ENCODE measurements at places on chromosomes 2 and 18.

DNA sequence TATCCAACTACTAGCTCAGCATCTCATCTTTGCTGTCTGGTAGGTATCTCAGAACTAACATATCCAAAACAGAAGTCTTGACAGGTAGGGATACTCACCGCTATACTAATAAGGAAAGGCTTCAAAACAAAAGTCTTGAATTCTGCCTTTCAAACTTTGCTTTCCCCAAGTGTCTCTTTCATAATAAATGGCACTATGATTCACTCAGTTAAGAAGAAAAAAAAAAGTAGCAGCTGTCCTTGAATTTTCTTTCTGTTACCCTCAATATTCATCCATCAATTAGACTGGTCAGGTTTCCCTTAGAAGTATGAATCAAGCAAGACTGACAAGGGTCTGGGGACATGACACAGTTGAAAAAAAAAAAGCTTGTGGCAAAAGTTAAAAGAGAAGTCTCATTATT lies 175.1 kb downstream of the GULP1 start:
- no peak for DNase-seq

DNA sequence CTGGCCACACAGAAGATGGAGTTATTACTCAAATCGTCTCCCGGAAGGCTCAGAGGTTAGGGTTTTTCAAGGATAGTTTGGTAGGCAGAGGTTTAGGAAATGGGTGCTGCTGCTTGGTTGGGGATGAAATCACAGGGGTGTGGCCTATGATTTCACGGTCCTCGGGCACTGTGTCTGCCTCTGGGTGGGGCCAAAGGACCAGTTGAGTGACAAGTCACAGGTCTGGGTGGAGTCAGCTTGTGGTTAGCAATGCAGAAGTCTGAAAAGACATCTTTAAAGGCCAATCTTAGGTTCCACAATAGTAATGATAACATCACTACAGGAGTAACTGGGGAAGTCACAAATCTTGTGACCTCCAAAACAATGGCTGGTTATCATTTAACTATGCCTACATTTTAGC lies 387.8 kb downstream of the ZNF521 start:
- no peak for DNase-seq

GRCh38 chr2:85865539-85866164 lies 23.1 kb downstream of the ST3GAL5 start:
- DNase-seq = no peak

GRCh38 chr2:29496198-29496597 lies 381.0 kb downstream of the CLIP4 start:
- DNase-seq = no peak

- DNase-seq = peak; percentile 50
Observed at GRCh38 chr2:24435391-24436316, 55.4 kb upstream of the NCOA1 start.

DNA sequence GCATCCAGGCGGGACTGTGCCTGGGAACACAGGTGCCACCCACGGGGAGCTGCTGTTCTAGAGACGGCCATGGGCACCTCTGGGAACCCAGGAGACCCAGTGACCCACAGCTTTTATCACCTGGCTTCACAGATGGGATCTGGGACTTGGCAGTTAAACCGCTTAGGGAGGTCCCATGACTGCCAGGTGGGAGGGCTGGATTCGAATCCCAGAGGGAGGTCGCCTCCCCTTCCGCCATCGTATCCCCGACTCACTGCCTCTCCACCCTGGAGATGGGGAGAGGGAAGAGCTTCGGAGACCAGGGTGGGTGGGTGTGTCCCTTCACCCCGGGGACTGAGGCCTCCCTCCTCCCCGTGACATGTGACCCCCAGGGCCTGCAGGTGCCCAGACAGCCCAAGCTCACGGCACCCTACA lies 169.4 kb downstream of the RTP5 start:
- no peak for DNase-seq

- no peak for DNase-seq
Observed at GRCh38 chr2:113276761-113277425, 1.8 kb downstream of the PAX8 start.

GRCh38 chr2:105446501-105446900 lies 47.6 kb upstream of the FHL2 start:
- DNase-seq = no peak

DNA sequence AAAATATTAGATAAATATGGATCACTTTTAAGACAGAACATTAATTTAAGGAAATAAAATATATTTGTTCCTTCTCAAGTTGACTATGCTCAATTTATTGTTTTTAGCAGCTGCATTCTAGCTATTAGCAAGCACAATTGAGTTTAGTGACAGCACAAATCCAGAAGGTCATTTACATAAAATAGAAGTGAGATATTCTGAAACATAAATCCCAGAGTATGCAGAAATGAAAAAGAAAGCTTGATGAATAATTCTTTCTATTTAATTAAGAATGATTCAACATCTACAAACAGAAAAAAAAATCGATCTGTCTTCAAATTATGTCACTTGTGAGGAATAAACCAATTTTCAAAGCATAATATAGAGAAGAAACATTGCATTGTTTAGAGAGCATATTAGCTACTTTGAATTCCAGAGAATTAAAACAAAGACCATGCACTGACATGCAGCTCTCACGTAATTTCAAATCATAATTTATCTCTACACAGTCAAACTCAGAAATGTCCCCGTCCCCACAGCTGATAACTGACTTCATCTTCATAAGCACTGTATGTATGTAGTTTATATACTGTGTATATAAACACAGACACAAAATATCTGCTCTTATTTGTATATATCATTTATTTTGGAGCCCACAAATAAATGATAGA lies 458.4 kb downstream of the TMX3 start:
- DNase-seq = no peak

GRCh38 chr18:61348230-61348629 lies 15.0 kb downstream of the CDH20 start:
- no peak for DNase-seq

- no peak for DNase-seq
Observed at GRCh38 chr18:52596748-52597435, 256.9 kb downstream of the DCC start.

DNA sequence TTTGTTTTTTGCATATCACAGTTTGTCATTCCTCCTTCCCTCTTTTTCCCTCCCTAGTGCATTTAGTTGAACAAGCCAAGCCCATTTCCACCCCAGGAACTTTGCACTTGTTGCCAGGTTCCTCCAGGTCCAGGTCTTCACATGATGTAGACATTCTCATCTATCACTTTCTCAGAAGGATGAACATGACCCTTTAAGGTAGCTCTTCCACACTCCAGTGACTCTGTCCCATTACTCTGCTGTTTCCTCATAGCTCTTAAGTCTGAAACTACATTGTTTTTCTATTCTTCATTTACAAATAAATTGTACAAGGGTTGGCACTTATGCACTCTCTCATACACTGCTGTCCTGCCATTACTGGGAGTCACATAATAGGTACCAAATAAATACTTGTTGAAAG lies 6.1 kb downstream of the KYNU start:
- DNase-seq = no peak

GRCh38 chr2:233063269-233063975 lies 3.3 kb downstream of the INPP5D start:
- DNase-seq = no peak

- DNase-seq = peak; percentile 95
Observed at GRCh38 chr2:9179572-9180201, 26.9 kb upstream of the ASAP2 start.

GRCh38 chr18:3111523-3112240 lies 98.7 kb upstream of the LPIN2 start:
- peak; percentile 32 for DNase-seq

GRCh38 chr2:235945608-235946140 lies 222.5 kb downstream of the GBX2 start:
- no peak for DNase-seq

GRCh38 chr2:19649785-19650380 lies 251.9 kb downstream of the TTC32 start:
- peak; percentile 97 for DNase-seq

DNA sequence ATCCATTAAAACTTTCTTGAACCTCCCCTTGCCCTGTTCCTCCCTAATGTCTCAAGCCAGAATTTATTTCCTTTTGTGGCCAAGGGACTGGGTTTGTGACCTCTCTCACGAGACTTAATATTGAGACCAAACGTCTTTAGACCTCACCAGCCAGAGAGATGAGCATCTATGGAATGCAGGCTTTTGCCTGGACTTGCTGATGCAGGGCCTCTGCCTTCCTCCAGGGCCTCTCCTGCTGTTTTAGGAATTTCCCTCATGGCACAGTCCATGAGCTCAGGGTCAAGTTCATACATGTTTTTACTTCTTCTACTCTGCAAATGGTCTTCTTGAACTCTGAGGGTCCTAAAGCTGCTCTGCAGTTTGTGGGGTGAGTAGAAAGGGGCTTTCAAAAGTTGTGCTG lies 22.3 kb downstream of the IL1B start:
- DNase-seq = peak; percentile 89

DNA sequence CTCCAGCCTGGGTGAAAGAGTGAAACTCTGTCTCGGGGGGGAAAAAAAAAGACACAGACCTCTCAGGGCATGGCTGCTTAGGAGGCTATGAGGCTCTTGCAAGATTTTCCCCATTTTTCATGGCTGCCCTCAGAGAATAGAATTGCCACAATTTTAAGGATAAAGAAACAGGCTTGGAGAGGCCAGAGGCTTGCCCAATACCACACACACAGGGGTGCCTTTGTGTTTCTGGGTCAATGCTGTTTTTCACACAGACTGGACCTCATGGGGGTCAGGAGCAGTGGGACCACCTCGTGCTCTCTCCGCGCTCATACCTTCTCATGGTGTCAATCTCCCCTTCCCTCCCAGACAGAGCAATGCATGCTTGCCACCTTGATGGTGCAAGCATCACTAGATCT lies 65.4 kb upstream of the ST3GAL5 start:
- DNase-seq = no peak

GRCh38 chr2:102615620-102616436 lies 3.5 kb upstream of the SLC9A2 start:
- peak; percentile 56 for DNase-seq

DNA sequence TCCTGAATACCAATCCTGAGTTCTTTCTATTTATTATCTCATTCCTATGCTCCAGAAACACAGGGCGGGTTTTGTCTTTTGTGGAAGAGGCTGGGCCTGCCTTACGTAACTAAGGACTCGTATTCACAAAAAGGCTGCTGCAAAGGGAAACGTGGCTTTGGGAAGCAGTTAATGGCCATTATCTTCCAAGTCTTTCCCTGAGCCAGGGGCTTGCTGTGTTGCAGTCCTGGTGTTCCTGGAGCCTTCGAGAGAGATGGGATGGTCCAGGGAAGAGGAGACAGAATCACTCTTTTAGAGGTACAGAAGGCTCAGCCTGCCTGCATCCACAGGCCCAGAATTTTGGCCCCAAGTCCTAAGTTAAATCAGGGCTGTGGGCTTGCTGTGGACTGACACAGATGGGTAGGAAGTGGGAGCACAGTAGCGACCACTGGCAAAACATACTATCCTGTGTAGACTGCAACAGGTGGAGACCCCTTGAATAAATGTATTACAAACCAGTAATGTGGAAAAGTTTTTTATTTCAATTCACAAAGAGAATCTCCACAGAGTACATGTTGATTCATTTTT lies 139.4 kb upstream of the ST6GAL2 start:
- no peak for DNase-seq

DNA sequence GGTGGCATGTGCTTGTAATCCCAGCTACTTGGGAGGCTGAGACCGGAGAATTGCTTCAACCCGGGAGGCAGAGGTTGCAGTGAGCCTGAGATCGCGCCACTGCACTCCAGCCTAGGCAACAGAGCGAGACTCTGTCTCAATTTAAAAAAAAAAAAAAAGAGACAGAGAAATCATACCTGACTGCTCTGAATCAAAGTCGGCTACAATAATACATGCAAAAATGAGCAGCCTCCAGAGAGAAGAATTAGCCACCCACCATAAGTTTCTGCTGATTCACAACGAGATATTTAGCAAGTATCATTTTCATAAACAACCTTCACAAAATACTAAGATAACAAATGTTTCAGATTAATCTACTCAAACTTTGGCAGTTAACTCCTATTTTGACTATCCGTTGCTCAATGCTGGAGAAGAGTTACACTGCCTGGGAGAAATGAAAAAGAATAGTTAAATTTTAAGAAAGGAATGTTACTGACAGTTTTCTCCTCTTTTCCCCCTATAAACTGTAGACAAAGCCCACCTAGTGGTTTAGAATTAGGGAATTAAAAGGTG lies 1.5 kb downstream of the OSBPL1A start:
- no peak for DNase-seq

- no peak for DNase-seq
Observed at GRCh38 chr18:31246460-31246859, 71.5 kb upstream of the DSG1 start.

GRCh38 chr2:85924522-85924921 lies 35.7 kb upstream of the ST3GAL5 start:
- peak; percentile 32 for DNase-seq

DNA sequence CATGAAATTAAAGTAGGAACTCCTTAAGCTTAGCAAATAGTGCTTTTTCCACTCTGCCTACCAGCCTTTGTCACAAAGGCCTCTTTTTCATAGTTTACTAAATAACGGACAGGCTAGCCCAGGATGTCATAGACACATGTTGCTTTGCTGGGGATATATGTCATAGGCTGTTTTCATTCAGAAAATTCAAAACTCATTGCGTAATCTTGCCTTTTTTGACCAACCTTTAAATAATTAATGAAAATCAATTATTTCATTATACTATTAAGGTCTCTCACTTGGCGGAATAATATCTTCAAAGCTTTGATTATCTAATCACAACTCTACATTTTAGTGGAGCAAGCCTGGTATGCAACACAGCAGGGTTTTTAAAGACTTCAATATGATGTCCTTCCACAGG lies 1245.7 kb upstream of the LRRTM1 start:
- DNase-seq = no peak

GRCh38 chr2:183950673-183951072 lies 647.7 kb upstream of the ZNF804A start:
- no peak for DNase-seq

DNA sequence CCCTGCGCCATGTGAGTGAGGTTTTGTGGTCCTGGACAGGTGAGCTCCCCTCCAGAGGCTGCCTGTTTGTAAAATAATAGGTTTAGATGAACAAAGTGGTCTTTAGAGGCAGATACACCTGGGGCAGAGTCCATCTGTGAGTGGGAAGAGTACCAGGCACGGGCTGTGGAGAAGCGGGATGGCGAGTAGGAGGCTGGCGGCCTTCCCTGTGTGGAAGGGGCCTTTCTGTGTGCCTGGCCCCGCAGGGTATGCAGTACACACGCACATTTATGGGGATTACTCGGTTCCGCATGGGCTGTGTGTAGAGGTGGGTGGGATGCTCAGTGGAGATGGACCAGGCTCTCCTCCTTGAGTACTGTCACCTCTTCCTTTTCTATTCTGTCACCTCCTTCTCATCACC lies 64.1 kb downstream of the AGAP1 start:
- no peak for DNase-seq

DNA sequence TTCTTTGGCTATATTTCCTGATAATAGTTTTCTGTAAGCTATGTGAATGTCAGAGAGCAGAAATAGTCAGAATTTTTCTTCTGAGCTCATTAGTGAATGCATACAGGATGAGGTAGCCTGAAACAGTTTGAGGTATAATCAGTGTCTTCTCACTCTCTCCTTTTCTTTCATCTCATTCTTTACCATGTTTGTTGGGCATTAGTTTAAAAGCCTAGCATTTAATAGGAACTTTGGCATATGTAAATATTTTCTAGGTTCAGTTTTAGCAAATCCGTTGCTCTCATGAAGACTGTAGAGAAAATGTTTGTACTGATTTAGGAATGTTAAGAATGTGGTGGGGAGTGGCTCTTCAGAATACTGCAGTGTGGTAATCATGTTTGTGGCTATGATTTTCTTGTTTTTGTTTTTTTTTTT lies 119.4 kb downstream of the PARD3B start:
- DNase-seq = peak; percentile 80

GRCh38 chr2:101734505-101735165 lies 37.1 kb downstream of the MAP4K4 start:
- DNase-seq = no peak

GRCh38 chr18:48845174-48845573 lies 105.6 kb downstream of the SMAD7 start:
- DNase-seq = no peak

GRCh38 chr18:74186661-74187060 lies 38.3 kb downstream of the TIMM21 start:
- DNase-seq = no peak
